NCI-H226 (cell line): ENCODE measurements at places on chromosomes 6 and 20.

DNA sequence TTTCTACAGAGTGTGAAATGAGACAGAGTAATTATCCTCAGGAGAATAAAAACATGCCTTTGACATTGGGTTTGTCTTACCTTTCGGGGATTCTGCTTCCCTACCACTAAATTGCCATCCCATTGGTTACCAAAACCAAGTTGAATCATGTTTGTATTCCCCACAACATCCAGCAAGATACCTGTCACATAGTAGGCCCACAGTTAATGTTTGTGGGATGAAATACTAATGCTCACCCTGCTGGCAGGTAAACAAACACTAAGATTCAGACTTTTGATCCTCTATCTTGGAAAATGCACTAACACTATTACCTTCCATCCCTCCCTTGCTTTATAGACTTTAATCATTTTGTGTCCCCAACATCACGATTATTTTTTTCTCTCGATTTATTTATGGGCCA is 8.2 kb upstream of the STXBP5 start:
- DNase-seq = no peak

DNA sequence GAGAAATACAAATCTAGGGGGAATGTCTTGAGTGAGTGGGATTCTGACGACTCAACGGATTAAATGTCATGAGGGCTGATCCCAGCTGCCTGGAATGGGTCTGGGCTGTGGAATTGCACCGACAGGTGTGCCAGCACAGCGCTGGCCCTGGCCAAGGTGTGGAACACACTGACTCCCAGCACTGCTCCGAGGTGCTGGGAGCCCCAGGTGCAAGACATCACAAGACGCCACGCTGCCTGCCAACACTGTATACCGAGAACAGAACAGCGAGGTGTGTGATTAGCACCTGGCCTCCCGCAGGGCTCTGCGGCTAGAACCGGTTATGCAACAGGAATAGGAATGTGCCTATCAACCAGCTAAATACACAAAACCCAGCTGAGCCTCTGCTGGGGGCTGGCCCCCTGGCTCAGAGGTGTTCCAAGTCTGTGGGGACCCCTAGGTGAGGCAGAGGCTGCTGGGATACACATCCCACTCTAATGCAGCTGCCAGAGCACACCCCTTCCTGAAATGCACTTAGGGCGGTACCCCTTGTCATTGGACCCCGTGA is 24.8 kb upstream of the APMAP start:
- no peak for DNase-seq

DNA sequence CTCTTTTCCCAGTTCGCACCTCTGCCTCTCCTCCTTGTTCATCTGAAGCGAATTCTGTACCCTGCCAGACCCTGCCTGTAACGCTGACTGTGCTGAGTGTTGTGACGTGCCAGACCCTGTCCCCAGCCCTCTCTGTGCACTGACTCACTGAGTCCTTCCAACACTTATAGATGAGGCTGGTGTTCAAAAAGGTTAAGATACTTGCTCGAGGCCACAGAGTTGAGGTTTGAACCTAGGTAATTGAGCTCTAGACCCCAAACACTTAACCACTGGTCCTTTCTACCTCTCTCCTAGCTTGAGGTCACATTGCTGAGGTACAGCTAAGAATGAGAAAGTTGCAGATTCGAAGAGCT is 45.7 kb upstream of the NEDD9 start:
- no peak for DNase-seq

DNA sequence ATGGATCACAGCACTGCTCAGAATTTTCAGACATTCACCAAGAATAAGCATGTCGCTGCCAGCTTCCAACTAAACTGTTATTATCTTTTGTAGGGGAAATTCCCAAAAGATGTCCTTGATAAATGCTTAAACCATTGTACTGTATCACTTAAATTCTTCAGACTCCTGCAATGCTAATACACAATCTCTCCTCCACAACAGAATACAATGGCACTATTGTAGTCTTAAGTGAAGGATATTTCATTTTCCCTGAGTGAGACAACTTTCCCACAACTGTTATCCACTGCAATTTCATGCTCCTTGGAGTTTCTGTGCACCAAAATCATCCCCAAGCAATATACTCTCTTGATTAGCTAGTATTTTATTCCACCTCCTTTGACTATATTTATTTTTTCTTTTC is 189.7 kb downstream of the COL9A1 start:
- no peak for DNase-seq

DNA sequence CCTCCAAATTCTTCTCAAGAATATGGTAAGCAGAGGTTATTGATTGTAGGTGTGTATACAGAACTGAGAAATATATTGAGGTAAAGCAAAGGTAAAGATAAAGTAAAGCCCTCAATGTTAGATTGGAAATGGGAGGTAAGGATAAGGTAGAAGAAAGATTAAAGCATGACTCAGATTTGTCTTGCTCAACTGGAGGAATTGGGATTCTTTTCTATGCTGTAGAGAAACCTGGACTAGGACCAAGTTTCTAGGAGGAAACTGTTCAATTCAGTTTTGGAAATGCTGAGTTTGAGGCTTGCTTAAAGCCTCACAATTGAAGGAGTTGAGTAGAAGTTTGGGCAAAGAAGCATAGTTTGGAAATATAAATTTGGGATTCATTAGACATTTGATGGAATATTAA is 634.0 kb upstream of the PTCHD4 start:
- DNase-seq = peak; percentile 83

- no peak for DNase-seq
Observed at GRCh38 chr6:19382676-19383075, 454.5 kb upstream of the ID4 start.

- DNase-seq = no peak
Observed at GRCh38 chr6:147700436-147701209, 192.1 kb downstream of the SAMD5 start.

GRCh38 chr6:112005013-112005371 is 48.9 kb upstream of the CCN6 start:
- DNase-seq = no peak

DNA sequence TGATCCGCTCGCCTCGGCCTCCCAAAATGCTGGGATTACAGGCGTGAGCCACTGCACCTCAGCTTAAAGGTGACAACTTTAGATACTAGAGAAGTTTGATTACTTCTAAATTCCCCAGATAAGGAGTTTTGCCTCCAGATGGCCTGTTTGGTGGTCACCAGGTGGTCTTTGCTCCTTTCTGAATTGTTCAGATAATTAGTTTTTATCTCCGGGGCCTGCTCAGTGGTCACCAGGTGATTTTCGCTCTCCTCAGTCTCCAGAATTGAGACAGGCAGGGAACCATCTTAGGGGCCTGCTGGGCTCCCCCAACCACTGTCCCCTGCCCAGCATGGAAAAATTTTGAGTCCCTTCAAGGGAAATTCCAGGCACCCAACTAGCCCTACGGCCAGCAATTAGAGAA is 62.6 kb downstream of the GPR6 start:
- DNase-seq = no peak

- DNase-seq = peak; percentile 48
Observed at GRCh38 chr6:16494793-16495192, 256.4 kb downstream of the GMPR start.

DNA sequence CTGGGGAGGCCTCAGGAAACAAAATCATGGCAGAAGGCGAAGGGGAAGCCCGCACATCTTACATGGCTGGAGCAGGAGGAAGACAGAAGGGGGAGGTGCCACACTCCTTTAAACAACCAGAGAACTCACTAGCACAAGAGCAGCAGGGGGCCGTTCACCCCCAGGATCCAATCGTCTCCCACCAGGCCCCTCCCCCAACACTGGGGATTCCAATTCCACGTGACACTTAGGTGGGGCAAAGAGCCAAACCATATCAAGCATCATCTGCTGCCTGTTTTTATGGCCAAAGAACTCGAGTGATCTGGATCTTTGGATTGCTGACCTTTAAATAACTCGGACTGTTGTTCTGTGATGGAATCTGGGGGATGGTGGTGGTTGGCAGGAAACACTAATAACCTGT is 28.0 kb downstream of the PNLDC1 start:
- no peak for DNase-seq

- DNase-seq = peak; percentile 98
Observed at GRCh38 chr6:32082935-32083334, 26.2 kb downstream of the TNXB start.

- peak; percentile 39 for DNase-seq
Observed at GRCh38 chr6:75278474-75279077, 6.0 kb downstream of the TMEM30A start.

- no peak for DNase-seq
Observed at GRCh38 chr6:33908025-33908424, 104.2 kb upstream of the MLN start.

GRCh38 chr6:44342052-44342451 is 398 bp upstream of the SPATS1 start:
- DNase-seq = no peak

DNA sequence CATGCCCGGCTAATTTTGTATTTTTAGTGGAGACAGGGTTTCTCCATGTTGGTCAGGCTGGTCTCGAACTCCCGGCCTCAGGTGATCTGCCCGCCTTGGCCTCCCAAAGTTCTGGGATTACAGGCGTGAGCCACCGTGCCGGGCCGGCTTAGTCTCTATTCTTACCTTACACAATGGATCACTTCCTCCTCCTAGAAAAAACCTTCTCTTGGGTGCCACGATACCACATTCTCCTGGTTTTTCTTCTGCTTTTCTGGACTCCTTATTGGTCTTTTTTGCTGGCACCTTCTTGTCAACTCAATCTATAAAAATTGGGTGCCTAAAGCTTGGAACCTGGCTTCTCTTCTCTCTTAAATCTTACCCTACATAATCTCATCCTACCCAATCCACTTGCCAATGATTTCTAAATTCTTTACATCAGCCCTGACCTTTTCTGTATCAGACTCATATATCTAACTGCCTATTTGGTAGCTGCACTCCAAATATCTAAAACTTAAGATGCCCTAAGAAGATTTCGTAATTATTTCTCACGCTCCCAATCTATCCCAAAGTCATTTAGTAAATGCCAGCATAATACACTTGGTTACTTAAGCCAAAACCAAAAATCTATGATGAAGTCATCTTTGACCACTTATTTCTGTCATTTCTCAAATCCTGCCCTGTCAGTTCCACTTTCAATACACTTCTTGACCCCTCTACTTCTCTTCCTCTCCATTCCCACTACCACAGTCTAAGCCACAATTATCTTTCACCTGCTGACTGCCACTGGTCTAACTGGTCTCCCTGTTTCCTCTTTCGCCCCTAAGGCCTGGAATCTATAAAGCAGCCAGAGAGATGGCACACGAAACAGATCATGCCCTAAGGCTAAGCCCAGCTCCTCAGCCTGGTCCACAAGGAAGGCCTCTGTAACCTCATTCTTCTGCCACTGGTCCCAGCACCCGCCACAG is 43.2 kb downstream of the ELMO2 start:
- no peak for DNase-seq

DNA sequence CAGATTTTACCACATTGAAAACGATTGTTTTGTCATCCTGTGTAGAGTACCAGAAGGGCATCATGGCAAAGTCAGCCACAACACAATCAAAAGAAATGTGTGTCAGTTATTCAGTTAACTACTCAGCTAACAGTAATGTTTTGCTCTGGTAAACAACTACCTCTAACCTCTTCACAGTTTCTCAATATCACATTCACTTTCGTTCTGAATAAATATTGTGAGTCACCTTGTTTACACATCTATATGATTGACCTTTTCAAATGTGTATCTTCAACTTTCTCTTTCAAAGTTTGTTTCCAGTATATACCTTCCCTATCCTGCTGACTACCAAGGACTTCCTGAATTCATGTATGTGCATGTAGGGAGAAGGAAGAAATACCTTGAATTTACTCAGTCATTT is 216.6 kb upstream of the UFL1 start:
- DNase-seq = no peak

GRCh38 chr6:72748759-72749158 is 126.9 kb downstream of the KCNQ5 start:
- DNase-seq = peak; percentile 81

DNA sequence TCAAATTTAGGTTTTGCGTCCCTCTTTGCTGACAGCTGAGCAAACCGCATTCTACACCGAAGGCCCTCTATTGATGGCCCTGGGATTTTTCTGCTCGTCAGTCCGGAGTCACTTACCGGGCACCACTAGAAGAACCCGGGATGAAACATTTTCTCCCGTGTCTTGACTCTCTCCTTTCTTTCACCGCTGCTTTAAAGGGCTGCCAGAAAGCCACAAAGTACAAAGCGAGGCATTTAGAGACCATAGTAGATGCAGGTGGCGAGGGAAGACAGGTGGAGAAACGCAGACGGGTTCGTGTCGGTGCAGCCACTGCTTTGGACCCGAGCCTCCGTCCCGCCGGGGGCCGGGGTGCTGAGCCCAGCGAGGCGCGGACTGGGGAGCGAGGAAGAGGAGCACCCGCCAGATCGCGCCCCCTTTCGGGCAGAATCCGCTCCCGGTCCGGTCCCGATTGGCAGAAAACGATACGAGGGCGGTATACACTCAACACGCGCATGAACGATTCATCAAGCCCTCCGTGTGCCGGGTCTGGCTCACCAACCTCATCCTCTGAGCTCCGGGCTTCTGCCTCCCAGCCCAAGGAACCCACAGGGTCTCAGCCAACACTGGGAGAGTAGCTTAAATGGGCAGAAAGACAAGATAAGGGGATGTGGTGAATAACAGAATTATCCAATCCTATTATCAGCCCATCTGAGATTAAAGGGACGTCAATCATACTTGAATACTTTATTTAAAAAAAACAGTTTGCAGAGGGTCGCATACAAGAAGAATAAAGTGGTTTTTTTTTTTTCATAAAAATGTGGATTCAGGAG is 84.9 kb downstream of the TRIM27 start:
- DNase-seq = peak; percentile 80

DNA sequence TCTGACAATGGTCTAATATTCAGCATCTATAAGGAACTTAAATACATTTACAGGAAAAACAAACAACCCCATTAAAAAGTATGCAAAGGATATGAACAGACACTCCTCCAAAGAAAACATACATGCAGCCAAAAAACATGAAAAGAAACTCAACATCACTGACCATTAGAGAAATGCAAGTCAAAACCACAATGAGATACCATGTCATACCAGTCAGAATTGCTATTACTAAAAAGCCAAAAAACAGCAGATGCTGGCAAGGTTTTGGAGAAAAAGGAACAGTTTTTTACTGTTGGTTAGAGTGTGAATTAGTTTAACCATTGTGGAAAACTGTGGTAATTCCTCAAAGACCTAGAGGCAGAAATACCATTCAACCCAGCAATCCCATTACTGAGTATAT is 339.0 kb upstream of the ADGRB3 start:
- DNase-seq = no peak

GRCh38 chr6:118165500-118165899 is 258.4 kb downstream of the SLC35F1 start:
- DNase-seq = no peak

GRCh38 chr6:13479971-13480434 is 7.4 kb downstream of the GFOD1 start:
- DNase-seq = peak; percentile 43
